ENCODE measurements at places on chromosomes 12 and 14. TPM values are rescaled to one million over a fixed set of nuclear protein-coding genes. Genes with fewer than 3 reads are reported as not detected.

DNA sequence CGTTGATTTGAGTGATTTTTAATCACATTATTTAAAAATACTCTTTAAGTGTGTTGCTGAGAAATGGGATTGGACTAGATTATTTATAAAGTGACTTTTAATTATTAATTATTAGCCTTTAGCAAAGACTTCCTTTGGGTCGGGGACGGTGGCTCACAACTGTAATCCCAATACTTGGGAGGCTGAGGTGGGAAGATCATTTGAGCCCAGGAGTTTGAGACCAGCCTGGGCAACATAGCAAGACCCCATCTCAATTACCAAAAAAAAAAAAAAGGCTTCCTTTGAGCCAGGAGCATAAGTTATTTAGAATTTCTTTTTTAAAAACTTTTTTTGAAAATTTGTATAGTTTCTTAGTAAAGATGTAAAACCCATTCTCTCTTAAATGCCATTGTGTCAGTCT, 8.8 kb downstream of the CHURC1 start:
- no peaks in the 10 kb centered on the region for H3K27me3 ChIP-seq
- no peak overlapping the region for H3K27ac ChIP-seq
- DNase-seq: no peak
- H3K4me3 ChIP-seq: no peak overlapping the region

GRCh38 chr14:76926521-76927251, 100.5 kb downstream of the LRRC74A start:
- no peaks in the 10 kb centered on the region for H3K27me3 ChIP-seq
- H3K36me3 ChIP-seq: no peaks in the 10 kb centered on the region
- peaks cover 53% of the 10 kb centered on the region for H3K4me1 ChIP-seq
- peak overlapping the region; percentile 64 for H3K4me3 ChIP-seq
- peak; percentile 60 for DNase-seq
- H3K27ac ChIP-seq: peak overlapping the region; percentile 53

DNA sequence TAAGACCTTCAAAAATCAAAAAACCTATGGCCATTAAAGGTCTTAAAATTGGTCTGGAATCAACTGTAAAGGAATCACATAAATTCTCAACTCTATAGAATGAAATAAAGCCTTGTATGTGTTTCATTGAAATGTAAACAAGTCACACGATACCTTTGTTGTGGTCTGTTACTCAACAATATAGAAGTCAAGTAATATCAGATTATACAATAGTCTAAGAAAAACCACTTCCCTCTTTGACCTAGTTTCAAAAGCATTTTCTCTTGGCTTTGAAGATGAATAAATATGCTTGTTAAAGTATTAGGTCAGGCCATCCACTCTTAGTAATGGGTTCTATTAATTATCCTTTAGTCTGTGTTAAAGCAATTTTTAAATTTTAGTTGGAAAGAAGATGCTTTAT, 79.8 kb upstream of the DIO2 start:
- no peak for DNase-seq
- H3K4me3 ChIP-seq: no peak overlapping the region
- H3K27me3 ChIP-seq: no peaks in the 10 kb centered on the region

The GUCY2C gene
- not detected for total RNA-seq

DNA sequence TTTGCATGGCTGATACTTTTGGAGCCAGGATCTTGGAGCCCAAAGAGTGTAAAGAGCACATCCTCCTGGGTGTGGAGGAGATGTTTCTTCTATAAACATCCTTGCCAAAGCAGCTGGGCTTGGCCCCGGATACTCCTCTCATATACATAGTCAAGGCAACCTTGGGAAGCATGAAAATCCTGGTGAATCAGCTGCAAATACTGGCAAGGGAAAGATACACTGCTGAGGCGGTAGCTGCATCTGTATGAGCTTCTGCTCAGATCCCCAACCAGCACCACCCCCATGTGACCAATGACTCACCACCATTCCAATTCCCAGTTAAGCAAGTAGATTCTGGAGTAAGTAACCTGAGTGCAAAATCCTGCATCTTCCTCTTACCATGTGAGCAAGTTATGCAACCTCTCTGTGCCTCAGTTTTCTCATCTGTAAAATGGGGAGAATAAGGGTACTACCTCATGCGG, 567.4 kb downstream of the MED13L start:
- H3K36me3 ChIP-seq: no peaks in the 10 kb centered on the region
- no peaks in the 10 kb centered on the region for H3K4me1 ChIP-seq
- H3K4me3 ChIP-seq: no peak overlapping the region
- DNase-seq: no peak
- H3K27me3 ChIP-seq: no peaks in the 10 kb centered on the region

DNA sequence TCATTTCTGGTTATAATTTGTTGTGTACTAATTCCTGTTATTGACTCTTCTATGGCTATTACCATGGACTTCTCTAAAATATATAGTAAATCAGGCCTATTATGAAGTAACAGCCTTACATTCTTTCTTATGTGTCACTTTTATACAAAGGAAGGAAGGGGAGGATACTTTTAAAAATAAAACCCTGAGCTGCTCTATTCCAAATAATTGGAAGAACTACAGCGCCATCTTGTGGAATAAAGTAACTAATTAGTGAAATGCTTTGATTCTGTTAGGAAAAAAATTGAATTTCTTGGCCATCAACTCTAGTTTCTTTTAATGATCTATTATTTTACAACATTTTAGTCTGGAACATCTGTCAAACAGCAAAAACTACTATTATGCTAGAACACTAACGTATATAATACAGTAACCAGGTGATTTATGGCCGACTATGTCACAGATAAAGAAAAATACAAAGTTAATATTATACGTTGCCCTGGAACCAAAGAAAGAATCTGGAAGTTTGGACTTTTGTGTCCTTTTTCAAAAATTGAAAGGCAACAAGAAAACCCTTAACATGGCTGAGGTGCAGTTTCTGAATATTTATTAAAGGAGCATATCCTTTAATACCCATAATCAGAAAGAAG, 55.0 kb upstream of the NELL2 start:
- no peak overlapping the region for H3K27ac ChIP-seq
- peak; percentile 61 for DNase-seq
- no peaks in the 10 kb centered on the region for H3K27me3 ChIP-seq
- H3K4me3 ChIP-seq: no peak overlapping the region

DNA sequence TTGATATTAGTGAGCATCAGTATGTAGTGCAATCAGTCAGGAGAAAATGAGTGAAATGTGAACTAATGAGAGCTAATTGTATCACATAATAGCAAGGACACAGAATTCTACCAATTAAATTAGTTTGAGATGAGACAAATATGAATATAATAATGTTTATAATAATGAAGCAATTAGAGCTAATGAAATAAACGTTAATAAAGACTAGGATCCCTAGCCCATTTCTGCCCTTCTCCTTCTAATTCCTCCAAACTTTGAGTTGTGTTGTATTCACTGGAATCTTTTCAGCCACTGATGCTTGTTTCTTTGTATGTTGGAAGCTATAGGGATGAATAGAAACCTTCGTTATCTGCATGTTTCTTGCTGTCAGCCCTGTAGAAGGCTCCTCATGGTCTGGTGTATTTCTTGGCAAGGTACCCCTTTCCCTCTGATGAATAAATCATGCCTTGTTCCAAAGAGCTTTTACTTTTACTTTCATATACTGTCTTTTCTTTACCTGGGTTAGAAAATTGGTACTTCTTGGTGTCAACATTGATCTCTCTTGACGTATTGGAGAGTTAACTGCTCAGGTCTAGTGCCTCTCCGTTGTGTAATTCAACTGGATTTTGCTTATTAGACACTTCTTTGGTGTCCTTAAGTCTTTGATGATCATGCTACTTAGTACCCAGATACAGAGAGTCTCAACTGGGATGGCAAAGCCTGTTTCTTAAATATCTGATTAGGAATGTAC, 154.8 kb downstream of the PTCSC3 start:
- H3K27me3 ChIP-seq: no peaks in the 10 kb centered on the region
- no peak overlapping the region for H3K27ac ChIP-seq
- H3K4me1 ChIP-seq: no peaks in the 10 kb centered on the region
- no peaks in the 10 kb centered on the region for H3K36me3 ChIP-seq
- no peak overlapping the region for H3K4me3 ChIP-seq
- no peak for DNase-seq

GRCh38 chr14:24595073-24595808, 14.2 kb downstream of the GZMH start:
- H3K36me3 ChIP-seq: no peaks in the 10 kb centered on the region
- H3K4me1 ChIP-seq: no peaks in the 10 kb centered on the region
- H3K27me3 ChIP-seq: no peaks in the 10 kb centered on the region
- no peak overlapping the region for H3K27ac ChIP-seq

GRCh38 chr12:26195641-26196420, 458 bp downstream of the SSPN start:
- H3K36me3 ChIP-seq: no peaks in the 10 kb centered on the region
- DNase-seq: no peak
- H3K4me1 ChIP-seq: no peaks in the 10 kb centered on the region

DNA sequence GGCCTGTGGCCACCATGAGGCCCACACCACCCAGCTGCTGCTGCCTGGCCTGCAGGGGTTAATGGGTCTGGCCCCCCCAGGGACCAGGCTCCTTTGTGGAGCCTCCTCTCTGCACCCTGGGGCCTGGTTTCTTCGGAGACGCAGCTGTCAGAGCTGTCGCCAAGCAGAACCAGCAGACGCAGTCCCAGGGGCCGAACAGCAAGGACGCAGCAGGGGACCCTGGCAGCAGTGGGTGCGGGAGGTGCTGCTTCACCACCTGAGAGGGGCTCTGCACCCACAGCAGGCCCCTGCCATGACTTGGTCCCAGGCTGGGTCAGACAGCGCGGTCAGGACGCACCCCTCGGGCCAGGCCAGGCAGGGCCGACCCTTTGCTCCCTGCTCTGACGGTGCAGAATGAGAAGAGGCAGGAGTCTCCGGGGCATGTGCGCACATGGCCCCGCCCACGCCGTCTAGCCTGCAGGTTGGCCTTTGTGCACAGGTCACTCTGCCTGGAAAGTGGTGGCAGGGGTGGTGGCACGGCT, 30.5 kb downstream of the JAG2 start:
- no peaks in the 10 kb centered on the region for H3K4me1 ChIP-seq
- H3K27me3 ChIP-seq: no peaks in the 10 kb centered on the region
- DNase-seq: no peak
- no peaks in the 10 kb centered on the region for H3K36me3 ChIP-seq

DNA sequence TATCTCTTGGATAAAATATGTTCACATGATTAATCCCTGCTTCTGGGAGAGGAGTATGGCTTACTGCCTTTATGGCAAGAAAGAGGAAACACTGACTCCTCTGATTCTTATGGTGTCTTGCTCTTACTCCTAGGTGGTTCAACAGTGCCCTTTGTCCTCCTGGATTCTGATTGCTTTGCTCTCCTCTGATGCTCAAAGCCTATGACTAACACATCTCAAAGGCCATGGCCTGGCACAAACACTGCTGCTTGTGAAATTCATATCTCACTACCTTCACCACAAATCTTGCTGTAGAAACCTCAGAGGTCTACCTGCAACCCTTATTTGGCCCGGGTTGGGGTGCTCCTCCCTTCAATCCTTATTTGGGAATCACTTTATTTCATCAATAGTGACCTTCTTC, 217.2 kb downstream of the C12orf50 start:
- no peaks in the 10 kb centered on the region for H3K27me3 ChIP-seq
- H3K4me3 ChIP-seq: no peak overlapping the region
- H3K27ac ChIP-seq: no peak overlapping the region
- H3K4me1 ChIP-seq: no peaks in the 10 kb centered on the region
- H3K36me3 ChIP-seq: no peaks in the 10 kb centered on the region

The OR11H12 gene
- not detected for total RNA-seq
